ENCODE measurements at places on chromosomes 6 and 20.
A peak's percentile ranks its signal among the peaks of the same experiment; 100 is the strongest.

GRCh38 chr20:44489223-44489622 is 13.5 kb downstream of the TTPAL start:
- no peak for DNase-seq

GRCh38 chr6:42125231-42125630 is 17.2 kb downstream of the C6orf132 start:
- no peak for DNase-seq

DNA sequence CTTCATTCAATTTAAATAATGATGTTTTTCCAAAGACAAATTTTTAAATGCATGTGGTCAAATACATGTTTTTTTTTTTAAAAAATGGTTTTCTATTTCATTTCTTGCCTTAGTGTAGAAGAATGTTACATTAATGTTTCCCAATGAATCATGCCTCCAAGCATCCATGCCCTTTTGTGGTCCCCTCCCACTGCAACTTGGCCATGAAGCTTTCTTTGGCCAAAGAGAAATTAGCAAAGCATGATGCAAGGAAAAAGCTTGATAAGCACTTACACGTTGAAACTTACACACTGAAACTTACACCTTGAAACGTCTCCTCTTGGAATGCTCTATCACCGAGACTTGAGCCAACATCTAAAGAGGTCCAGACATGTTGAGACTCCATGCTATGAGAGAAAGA is 93.0 kb upstream of the ELOVL5 start:
- no peak for DNase-seq

GRCh38 chr6:30960907-30961673 is 20.3 kb downstream of the MUCL3 start:
- no peak for DNase-seq

- no peak for DNase-seq
Observed at GRCh38 chr6:85412911-85413430, 36.9 kb upstream of the NT5E start.

DNA sequence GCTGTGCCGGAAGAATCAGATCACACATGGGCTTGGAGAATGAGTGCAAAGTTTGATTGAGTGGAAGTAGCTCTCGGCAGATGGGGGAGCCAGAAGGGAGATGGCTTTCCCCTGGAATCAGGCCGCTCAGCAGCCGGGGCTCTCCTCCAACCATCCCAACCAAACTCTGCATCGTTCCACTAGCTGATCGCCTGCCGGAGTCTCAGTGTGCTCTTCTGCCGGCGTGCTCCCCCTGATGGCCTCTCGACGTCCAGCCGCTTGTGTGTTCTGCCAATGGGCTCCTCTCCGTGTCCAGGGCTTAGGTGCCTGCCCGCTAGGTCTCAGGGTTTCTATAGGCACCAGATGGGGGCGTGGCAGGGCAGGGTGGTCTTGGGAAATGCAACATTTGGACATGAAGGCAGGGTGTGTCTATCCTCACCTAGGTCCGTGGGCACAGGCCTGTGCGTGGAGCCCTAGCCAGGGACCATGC is 4.9 kb upstream of the BIRC7 start:
- no peak for DNase-seq

GRCh38 chr20:24696396-24696795 is 227.0 kb downstream of the SYNDIG1 start:
- no peak for DNase-seq

GRCh38 chr6:162029873-162030576 is 697.5 kb downstream of the PRKN start:
- DNase-seq, result peak; percentile 6

DNA sequence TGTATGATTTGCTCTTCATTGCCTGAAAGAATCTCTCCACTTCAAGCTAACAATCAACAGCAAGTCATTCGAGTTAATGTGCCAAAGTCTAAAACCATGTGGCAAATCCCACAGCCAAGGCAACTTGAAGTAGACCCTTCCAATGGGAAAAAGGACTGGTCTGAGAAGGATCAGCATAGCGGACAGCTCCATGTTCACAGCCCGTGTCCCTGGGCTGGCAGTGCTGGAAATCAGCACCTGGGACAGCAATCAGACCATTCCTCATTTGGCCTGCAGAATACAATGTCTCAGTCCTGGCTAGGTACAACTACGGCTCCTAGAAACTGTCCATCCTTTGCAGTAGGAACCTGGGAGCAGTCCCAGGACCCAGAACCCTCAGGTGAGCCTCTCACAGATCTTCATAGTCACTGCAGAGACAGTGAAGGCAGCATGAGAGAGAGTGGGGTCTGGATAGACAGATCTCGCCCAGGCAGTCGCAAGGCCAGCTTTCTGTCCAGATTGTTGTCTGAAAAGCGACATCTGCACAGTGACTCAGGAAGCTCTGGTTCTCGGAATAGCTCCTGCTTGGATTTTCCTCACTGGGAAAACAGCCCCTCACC is 1.1 kb downstream of the GJA10 start:
- DNase-seq, result no peak

DNA sequence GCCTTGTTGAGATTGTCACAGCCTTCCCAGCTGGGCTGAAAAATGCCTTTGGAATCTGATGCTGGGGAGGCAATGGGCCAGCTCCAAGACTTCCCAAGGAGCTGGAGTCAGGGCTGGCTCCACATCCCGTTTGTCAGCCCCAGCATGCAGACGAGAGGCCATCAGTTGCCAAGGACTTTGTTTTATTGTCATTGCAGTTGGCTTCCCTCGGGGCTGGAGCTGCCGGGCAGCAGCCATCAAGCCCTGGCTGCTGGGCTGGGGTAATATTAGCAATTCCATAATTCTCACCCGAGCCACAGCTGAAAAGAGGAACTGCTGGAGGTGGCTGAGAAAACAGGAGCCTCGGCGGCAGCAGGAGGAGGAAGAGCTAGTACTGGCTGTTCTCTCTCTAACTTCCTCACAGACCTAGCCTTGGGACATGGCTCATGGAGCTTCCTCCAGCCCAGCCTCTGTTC is 182.5 kb downstream of the CDC5L start:
- no peak for DNase-seq

GRCh38 chr20:23625236-23625964 is 12.4 kb downstream of the CST3 start:
- no peak for DNase-seq

GRCh38 chr20:12570371-12570770 is 438.4 kb upstream of the SPTLC3 start:
- DNase-seq, result no peak

DNA sequence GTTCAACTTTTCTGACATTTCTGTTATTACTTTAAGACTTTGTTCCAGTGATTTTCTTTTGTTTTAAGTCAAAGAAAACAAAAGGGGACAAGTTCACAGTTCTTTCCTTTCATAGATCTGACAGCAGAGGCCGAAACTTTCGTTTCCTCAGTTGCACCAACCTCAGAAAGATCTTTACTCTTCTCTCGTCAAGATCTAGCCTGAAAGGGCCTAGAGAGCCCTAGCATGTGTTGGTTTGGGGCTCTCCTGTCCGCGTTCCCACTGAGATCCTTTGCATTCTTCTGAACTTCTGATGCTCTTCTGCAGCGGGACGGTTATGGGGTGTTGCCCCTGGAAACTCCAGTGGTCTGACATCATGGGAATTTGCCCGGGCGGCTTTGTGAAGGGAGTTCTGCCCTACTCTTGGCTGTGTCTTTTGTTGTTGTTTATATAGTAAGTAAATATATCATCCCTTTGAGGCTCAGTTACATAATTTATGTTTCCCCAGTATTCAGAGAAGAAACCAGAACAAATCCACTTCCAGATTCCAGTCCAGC is 129.1 kb downstream of the SASH1 start:
- no peak for DNase-seq

DNA sequence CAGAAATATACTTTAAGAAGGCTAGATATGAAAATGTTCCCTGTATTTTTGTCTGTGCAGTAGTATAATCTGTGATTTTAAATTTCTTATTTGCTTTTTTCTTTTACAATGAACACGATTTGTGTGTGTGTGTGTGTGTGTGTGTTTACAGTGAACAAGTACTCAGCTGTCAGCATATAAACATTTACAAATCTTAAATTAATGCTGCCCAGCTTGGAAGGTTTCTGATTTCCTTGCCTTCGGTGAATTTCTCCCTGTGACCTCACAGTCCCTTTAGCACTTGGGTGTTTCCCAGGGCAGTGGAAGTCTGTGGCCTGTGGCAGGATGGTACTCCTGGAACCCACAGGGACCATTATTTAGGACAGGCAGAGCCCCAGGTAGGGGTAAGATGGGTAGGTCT is 37.6 kb downstream of the TXLNB start:
- no peak for DNase-seq

GRCh38 chr20:528923-529604 is 14.5 kb downstream of the CSNK2A1 start:
- DNase-seq, result peak; percentile 46

DNA sequence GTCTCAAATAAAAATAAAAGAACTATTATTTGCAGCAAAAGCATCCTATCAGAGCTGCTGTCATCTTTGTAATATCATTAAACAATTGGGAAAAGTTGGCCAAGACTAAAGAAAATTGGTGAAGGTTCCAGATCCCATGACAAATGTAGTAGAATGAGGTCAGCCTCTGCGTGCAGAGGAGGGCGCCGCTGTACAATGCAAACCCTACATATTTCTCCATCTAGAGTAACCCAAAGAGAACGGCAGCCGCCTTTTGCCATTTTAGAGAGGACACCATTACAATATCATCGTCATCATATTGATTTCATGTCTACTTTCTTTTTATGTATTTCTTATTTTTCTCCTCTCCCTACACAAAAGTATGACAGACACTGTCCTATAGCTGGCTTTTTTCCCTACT is 59.5 kb downstream of the ZMYND8 start:
- no peak for DNase-seq

DNA sequence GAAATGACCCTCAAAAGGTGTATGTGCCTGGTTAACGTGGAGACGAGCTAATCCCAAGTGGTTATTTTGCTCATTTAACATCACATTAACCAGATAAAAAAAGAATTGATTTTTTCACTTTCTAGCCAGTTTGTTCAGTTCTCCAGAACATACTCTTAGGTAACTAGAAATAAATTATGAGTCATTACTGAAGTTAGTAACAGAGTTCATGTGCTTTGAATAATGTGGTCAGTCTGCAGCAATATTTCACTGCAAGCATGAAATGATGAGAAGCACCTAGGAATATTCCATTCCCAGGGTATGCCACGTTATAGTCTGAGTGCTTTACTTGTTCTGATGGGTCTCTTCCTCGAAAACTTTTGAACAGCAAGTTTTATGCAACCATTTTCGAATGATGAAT is 138.3 kb upstream of the INSM1 start:
- no peak for DNase-seq

DNA sequence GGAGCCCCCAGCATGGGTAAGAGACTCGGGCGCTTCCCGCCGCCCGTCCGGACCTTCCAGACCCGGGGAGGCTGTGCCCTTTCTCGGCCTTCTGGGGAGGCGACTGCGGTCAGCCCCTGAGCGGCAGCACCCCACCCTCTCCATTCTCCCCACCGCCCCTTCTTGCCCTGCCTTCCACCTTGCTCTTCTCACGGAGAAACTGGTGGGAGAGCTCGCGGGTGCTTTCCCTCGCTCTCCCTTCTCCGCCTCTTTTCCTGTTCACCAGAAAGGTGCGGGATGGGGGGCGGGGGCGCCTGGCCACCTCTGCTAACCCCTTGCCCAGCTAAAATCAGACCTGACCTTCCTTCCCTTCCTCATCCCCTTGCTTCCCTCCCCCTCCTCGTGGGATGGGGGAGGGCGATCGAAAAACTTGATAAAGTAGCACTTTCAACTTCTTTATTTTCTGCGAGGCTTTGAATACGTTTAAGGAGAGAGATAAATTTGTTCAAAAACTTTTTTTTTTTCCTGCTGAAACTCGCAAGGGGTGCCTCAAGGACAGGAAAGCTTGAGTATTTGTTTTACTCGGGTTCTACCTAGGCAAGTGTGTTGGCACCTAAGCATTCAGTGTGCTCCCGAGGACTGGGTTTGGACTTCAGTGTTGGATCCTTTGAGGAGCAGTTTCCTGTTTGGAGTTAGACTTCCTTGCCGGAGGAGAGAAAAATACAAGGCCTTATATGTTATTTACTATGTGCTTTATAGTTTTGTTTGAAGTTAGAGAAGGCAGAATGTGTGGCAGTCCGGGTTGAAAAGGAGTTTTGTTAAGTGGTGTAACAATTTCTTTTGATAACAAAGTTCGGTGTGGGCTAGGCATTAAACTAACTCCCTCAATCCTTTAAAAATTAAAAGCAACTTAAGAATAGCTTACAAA is 897 bp downstream of the CD2AP start:
- DNase-seq, result no peak

DNA sequence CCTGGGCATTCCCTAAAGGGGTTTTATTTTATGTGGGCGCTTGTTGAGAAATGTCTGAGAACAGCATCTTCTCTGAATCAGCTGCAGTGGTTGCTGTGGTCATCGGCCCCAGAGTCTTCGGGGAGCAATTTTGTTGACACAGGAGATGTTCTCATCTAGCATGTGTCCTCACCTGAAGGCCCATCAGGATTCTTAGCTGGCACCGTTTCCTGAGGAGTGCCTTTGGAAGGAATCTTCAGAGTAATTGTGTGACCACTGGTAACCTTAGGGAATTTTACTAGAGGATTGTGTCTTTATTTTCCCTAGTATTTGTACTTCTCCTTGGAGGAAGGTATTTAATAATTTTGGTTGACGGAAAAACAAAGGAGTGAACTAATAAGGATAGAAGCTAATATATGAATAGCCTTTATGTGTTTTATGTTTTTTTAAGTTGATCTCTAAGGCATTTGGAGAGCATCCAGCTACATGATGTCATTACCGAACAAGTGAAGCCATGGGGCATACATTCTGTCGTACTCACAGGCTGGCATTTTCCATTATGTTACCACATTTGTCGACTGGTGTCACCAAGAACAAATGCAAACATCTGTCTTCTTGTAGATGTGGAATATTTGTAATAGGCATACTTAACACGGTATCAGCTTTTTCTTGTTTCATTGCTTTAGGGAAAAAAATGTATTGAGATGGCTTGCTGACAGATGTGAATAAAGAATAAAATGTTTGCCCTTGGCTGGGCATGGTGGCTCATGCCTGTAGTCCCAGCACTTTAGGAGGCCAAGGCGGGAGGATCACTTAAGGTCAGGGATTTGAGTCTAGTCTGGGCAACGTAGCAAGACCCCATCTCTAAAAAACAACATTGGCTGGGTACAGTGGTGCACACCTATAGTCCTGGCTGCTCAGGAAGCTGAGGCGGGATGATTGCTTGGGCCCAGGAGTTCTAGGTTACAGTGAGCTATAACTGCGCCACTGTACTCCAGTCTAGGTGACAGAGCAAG is 41.9 kb downstream of the TULP4 start:
- no peak for DNase-seq

DNA sequence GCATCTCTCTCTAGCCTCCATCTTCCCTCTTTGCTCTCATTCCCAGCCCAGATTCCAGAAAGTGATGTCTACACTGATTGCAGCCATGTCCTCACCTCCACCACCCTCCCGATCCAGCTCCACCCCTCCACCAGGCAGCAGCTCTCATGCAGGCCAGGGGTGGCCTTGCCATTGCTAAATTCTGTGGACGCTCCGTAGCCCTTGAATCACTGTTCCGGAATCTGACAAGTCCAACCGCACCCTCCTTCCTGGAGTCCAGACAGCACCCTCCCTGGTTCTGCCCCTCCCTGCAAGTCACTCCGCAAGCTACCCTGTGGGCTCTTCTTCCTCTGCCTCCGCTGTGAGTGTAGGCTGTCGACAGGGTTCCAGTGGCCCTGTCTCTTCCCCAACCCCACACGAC is 26.2 kb downstream of the TNXB start:
- no peak for DNase-seq

Measured in activated CD4-positive, alpha-beta T cell treated with anti-CD3 and anti-CD28 coated beads, Interleukin-2, Interleukin-4, amounts not matched to agents 100 ng/mL and 50 ng/mL, durations not matched to agents 16 hours and 8 hours (primary cell).